Fibroblast of skin of scalp (primary cell): ENCODE measurements at places on chromosomes 1 and 21.

DNA sequence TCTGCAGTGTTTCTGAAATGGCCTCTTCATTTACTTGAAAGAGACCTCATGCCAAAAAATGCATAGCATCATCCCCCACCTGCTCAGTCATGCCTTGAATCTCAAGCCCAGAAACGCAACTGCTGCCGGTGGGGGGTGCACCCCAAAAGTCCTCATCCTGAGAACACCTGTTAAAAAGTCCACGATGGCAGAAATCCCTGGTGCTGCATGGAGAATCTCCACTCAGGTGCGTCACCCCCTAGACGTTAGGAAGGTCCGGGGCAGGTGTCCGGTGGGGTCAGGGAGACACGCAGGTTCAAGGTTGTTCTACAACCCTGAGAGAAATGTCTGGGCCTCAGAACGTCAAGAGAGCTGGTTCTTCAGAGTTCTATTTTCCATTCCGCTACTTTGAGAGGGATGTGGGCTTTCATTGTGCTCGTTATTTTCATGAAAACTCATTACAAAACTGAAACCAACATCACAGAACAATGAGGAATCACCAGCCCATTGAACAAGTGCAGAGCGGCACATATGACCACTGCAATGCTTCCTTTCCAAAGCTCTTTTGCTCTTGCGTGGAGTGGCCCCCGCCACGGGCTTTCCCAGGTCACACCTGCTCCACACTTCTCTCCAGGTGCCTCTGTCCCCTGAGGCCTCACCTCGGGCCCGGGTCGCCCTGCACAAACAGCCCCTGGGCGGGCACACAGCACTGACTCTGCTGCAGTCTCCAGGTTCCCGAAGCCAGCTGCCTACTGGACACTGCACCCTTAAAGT lies 201.9 kb downstream of the TOMM20 start:
- no peak for DNase-seq

DNA sequence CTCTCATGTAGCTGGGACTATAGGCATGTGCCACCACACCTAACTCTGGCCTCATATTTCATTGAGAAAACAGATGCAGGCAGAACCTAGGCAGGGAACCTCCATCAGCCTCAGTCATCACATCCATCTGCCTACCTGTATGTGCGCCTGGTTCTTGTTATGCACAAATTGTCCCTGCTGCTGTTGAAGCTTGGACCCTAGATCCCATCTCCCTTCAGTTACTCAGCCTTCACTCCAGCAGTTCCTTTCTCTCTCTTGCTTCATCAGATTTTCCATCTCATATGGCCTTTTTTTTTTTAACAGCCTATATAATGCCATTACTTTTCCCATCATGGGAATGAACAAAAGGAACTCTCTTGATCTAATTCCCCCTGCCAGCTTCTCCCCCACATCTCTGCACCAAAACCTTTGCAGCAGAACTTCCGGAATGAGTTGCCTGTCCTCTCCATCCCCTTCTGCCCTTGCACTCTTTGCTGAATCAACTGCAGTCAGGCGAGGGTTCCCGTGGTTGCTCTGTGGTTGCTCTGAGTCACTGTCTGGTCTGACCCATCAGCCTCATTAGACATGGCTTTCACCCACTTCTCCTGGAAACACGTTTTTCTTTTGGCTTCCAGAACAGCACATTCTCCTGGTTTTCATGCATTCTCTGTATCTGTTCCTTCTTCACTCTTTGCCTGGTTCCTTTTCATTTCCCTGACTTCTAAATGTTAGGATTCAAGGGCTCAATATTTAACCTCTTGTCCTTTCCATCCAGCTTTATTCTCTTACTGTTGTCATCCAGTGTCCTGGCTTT lies 41.5 kb downstream of the UBE4B start:
- DNase-seq = peak; percentile 94

GRCh38 chr1:6519935-6520671 lies 28.6 kb upstream of the PLEKHG5 start:
- DNase-seq = peak; percentile 76

DNA sequence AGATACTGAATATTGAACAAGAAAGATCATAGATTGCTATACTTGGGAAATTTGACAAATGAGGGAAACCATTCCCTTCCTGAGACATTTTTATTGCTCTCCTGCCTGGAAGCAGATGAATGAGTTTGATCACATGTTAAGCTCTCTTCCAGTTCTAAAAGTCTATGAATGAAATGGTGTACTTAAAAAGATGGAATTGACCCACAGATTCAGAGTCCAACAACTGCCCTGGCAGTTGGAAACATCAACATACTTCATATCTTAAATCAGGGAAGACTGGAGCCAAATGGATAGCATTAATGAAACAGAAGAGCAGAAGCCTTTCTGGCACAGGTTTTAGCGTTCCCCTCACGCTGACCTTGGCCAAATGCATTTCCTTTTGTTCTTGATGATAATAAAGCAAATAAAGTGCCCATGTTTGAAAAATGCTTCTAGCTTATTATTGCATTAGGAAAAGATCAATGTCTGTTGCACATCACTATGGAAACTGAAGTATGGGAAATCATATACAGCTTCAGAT lies 142.6 kb downstream of the ESRRG start:
- DNase-seq = no peak

GRCh38 chr1:172774561-172774960 lies 115.7 kb downstream of the FASLG start:
- no peak for DNase-seq

GRCh38 chr1:166944186-166944967 lies 31.0 kb downstream of the ILDR2 start:
- peak; percentile 22 for DNase-seq

- DNase-seq = peak; percentile 36
Measured at GRCh38 chr1:65343286-65343685, 33.9 kb downstream of the DNAJC6 start.

- DNase-seq = no peak
Measured at GRCh38 chr1:96488777-96489176, 232.8 kb upstream of the PTBP2 start.

DNA sequence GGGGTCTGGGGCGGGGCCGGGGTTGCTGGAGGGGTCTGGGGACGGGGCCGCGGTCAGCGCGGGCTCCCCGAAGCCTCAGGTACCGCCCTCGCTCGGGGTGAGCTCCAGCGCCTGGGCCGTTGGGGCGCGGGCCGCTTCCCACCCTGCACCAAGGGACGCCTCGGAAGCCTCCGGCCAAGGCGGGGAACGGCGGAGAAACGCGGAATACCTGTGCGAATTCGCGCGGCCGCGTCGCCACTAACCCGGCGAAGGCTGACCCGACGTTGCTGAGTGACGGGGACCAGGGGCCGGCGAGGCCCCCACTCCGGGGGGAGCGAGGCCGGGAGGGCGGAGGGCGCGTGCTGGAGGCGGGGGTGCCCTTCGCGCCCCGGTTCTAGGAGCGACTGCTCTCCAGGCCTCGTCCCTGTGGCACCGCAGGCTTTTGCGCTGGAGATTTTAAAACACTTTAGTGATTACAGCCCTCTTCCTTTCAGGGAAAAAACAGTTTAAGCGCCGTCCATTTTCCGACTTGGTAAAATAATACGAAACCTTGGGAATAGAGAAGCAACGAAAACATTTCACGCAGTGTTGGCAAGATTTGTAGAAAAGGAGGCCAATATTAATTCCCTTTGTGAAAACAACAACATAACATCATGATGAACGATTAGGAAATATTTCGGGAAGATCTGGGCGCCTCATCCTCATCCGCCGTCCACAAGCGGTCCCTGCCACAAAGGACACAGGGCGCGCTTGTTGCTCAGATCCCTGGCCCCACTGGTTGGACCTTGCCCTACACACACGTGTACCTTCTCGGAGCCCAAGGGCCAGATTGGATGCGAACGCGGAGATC lies 971 bp upstream of the GNG4 start:
- no peak for DNase-seq

- no peak for DNase-seq
Measured at GRCh38 chr1:53346814-53347176, 18.9 kb upstream of the LRP8 start.

- DNase-seq = no peak
Measured at GRCh38 chr1:15233689-15234088, 13.3 kb upstream of the FHAD1 start.

- DNase-seq = no peak
Measured at GRCh38 chr1:228983661-228984060, 248.4 kb downstream of the RHOU start.

GRCh38 chr1:116934586-116935207 lies 25.0 kb downstream of the PTGFRN start:
- DNase-seq = no peak

DNA sequence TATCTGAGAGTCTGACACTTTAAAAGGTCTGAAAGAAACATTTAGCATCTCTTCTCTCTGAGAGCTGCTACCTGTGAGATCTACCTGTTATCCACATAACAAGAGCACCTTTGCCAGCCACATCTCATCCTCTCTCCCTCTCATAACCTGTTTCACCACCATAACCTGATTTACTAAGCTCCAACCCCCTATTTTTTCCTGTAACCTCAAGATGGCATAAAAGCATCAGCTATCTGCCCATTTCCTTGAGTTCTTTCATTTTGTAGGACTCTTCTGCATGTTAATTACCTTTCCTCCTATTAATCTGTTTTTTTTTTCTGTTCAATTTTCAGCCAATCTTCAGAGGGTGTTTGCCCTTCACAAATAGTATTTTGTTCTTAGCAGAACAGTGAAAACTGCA lies 136.5 kb upstream of the KCNK1 start:
- no peak for DNase-seq
